Nephron progenitor cell (in vitro differentiated cells): ENCODE measurements at places on chromosomes 5 and 9.

DNA sequence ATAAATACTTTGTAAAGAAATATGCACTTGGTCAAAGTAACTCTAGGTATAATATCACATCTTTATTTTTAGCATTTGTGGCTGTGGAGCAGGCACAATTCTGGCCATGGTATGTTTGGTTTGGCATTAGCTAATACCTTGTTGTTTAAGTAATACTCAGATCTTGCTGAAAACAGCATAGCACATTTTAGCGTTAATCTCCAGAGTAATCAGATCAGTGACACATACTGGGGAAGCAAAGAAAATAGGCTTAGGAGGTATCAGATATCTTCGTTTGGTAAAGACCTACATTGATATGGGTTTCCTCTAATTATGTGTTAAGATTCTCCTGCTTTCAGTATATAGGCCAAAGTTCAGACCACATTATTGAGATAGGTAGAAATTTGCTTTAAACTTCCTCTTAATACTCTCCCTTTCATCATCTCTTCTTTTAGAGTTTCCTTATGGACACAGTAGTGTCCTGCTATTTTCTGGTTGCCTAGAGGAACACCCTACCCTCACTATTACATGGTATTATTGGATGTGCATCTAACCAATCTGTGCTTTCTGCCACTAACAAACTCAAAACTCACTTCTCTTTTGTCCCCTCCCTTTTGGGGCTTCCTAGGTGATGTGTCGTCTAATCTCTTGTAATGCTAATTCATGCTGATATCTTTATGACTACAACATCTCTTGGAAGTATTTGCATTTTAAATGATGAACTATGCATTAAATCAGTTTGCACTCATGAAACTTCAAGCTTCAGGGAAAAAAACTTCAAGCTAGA, 437.3 kb upstream of the ADAMTSL1 start:
- no peak for DNase-seq
- peaks cover 2% of the 10 kb centered on the region for H3K27me3 ChIP-seq
- H3K4me1 ChIP-seq: no peaks in the 10 kb centered on the region

DNA sequence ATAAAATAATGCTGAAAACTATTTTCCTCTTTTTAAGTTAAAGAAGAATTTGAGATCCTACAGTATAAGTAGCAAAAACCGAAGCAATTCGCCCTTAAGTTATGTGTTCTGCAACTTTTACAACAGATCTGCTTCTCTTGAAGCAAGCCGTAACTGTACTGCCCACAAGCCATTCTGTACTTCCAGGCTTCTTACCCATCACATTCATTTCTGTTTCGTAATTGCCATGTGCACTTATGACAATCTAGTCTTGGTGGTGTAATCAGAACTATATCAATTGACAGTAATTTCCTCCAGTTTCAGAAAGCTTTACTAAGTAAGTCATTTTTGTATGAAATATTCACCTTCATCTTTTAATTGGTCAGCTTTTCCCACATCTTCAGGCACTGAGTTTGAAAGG, 13.8 kb downstream of the SGTB start:
- H3K27ac ChIP-seq: no peak overlapping the region
- H3K36me3 ChIP-seq: peaks cover 25% of the 10 kb centered on the region
- H3K27me3 ChIP-seq: no peaks in the 10 kb centered on the region
- H3K4me1 ChIP-seq: no peaks in the 10 kb centered on the region
- H3K4me3 ChIP-seq: no peak overlapping the region

GRCh38 chr5:170464280-170465127, 39.3 kb upstream of the KCNIP1 start:
- H3K27me3 ChIP-seq: no peaks in the 10 kb centered on the region
- no peaks in the 10 kb centered on the region for H3K36me3 ChIP-seq
- no peaks in the 10 kb centered on the region for H3K4me1 ChIP-seq
- no peak for DNase-seq

GRCh38 chr5:150516011-150516410, 8.1 kb downstream of the NDST1 start:
- peaks cover 11% of the 10 kb centered on the region for H3K36me3 ChIP-seq
- no peaks in the 10 kb centered on the region for H3K27me3 ChIP-seq
- peak overlapping the region; percentile 35 for H3K27ac ChIP-seq
- H3K4me3 ChIP-seq: no peak overlapping the region
- peaks cover 65% of the 10 kb centered on the region for H3K4me1 ChIP-seq
- no peak for DNase-seq

DNA sequence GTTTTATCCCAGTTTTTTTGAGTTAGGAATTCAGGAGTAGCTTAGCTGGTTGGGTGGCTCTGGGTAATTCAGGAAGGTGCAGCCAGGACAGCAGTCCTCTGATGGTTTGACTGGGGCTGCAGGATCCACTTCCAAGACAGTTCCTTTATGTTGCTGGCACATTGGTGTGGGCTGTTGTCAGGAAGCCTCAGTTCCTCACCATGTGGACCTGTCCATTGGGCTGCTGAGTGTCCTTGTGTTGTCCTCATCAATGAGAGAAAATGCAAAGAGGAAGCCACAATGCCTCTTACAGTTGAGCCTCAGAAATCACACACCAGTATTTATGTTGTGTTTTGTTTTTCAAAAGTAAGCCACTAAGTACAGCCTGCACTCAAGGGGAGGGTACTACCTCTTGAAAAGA, 140.9 kb downstream of the MAST4 start:
- no peak overlapping the region for H3K4me3 ChIP-seq
- H3K27ac ChIP-seq: no peak overlapping the region
- H3K4me1 ChIP-seq: peaks cover 8% of the 10 kb centered on the region
- peaks cover 5% of the 10 kb centered on the region for H3K27me3 ChIP-seq

DNA sequence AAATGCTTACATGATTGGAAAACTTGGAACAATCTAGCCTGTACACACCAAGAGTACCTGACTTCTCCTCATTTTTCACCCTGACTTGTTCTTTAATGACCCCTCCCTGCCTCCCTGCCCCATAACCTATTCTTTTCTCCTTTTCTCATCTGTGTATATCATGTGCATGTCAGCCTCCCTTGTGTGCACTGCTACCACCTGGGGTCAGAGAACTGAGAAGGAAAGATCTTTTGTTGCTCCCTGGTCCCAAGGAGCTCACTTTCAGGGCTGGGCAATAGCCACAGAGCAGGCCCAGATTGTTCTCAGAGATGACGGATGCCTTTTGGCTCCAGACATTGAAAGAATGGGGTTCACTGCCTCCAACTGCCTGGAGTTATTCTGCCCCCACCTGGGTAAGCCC, 5.1 kb downstream of the MAP1B start:
- H3K4me1 ChIP-seq: peaks cover 59% of the 10 kb centered on the region
- peak overlapping the region; percentile 18 for H3K27ac ChIP-seq
- peaks cover 35% of the 10 kb centered on the region for H3K36me3 ChIP-seq
- peaks cover 4% of the 10 kb centered on the region for H3K27me3 ChIP-seq

GRCh38 chr5:179165421-179166170, 105.4 kb downstream of the ZNF354C start:
- no peaks in the 10 kb centered on the region for H3K4me1 ChIP-seq
- DNase-seq: no peak
- no peak overlapping the region for H3K4me3 ChIP-seq
- no peak overlapping the region for H3K27ac ChIP-seq

- H3K27me3 ChIP-seq: no peaks in the 10 kb centered on the region
- H3K36me3 ChIP-seq: no peaks in the 10 kb centered on the region
- H3K4me1 ChIP-seq: peaks cover 5% of the 10 kb centered on the region
- no peak overlapping the region for H3K4me3 ChIP-seq
Observed at GRCh38 chr5:37580106-37580505, 201.0 kb downstream of the WDR70 start.

- H3K27me3 ChIP-seq: peaks cover 5% of the 10 kb centered on the region
- no peaks in the 10 kb centered on the region for H3K36me3 ChIP-seq
- no peak overlapping the region for H3K27ac ChIP-seq
Observed at GRCh38 chr9:70557661-70558369, 143.4 kb upstream of the KLF9 start.

DNA sequence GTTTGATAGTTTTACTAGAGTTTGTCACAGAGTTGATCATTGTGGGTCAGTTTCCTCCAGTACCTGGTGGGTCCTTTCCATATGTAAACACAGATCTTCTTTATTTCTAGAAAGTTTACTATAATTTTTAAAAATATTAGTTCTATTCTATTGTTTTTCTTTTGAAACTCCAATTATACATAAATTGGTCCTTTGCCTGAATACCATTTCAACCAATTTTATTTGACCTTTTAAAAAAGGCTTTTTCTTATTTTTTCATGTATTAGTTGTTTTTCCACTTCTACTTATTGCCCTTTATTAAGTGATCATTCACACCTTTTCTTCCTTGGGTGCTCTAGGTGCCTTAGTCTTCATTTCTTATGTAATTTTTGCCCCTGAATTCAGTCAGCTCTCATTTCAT, 33.0 kb upstream of the MUSK start:
- no peaks in the 10 kb centered on the region for H3K27me3 ChIP-seq
- DNase-seq: no peak
- peaks cover 10% of the 10 kb centered on the region for H3K36me3 ChIP-seq
- no peak overlapping the region for H3K4me3 ChIP-seq

GRCh38 chr5:175381130-175381529, 62.9 kb downstream of the DRD1 start:
- peaks cover 71% of the 10 kb centered on the region for H3K27me3 ChIP-seq
- H3K36me3 ChIP-seq: no peaks in the 10 kb centered on the region
- no peak for DNase-seq
- no peak overlapping the region for H3K27ac ChIP-seq

- no peak overlapping the region for H3K4me3 ChIP-seq
- no peak for DNase-seq
- no peaks in the 10 kb centered on the region for H3K4me1 ChIP-seq
- H3K27me3 ChIP-seq: peaks cover 16% of the 10 kb centered on the region
Observed at GRCh38 chr5:136210259-136210658, 17.3 kb upstream of the SMIM32 start.

DNA sequence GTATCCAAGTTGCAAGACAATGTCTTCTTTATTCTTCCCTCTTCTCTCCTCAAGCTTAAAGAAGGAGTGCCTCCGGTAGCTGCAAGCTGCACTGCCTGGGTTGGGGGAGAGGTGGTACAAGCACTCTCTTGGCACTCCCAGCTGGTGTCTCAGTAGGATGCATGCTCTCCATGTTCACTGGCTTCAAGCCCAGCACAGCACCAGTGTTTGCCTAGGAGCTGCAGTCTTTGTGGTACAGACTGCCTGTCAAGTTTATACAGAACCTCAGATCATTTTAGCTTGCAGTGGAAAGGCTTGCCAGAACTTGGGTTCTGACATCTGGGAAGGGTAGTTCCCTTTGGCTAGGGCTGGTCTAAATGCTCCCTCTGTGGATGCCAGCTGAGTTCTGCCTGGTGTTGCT, 505.6 kb downstream of the MAN2A1 start:
- H3K27me3 ChIP-seq: peaks cover 6% of the 10 kb centered on the region
- H3K36me3 ChIP-seq: no peaks in the 10 kb centered on the region
- H3K4me3 ChIP-seq: no peak overlapping the region
- H3K27ac ChIP-seq: no peak overlapping the region
- no peaks in the 10 kb centered on the region for H3K4me1 ChIP-seq

DNA sequence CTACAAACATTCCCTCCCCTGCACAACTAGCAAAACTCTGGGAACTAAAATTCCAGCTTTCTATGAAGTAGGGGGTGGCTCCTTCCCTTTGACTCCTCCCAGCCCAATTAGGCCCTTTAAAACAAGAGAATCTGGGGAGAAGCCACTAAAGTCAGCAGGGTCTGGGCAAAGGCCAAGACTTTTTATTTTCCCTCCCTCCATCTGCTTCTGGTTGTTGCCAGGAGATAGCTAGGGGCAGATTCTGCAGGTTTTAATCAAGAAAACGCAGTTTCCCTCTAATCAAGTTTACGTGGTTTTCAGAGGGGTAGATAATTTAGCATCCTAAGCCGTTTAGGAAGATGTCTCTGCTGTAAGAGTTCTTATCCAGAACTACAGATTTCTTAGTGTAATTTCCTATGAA, 114.5 kb upstream of the CDH6 start:
- H3K36me3 ChIP-seq: peaks cover 15% of the 10 kb centered on the region
- no peaks in the 10 kb centered on the region for H3K27me3 ChIP-seq
- peak overlapping the region; percentile 50 for H3K27ac ChIP-seq
- no peak overlapping the region for H3K4me3 ChIP-seq
- DNase-seq: no peak
- H3K4me1 ChIP-seq: peaks cover 15% of the 10 kb centered on the region

DNA sequence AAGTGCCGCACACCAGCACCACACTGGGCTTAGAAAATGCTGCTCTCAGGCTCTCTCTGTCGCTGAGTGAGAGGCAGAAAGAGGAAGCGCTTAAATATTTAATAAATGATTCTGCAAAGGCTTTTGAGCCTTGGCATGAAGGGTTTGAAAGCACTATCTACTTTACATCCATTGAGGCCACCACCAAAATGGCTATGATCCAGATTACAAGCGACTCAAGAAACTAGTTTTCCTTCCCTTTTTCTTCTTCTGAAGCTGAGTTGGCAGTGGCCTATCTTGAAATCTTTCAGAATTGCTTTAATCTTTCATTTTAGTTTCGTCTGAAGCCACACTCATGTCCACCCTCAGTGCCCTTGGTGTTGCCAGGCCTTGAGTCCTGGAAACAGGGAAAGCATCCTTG, 59.5 kb downstream of the EBF1 start:
- H3K27me3 ChIP-seq: peaks cover 9% of the 10 kb centered on the region
- DNase-seq: no peak
- H3K4me3 ChIP-seq: no peak overlapping the region

GRCh38 chr5:53482717-53483638, 2.5 kb downstream of the FST start:
- peaks cover 63% of the 10 kb centered on the region for H3K4me1 ChIP-seq
- no peaks in the 10 kb centered on the region for H3K27me3 ChIP-seq
- DNase-seq: peak; percentile 65
- peaks cover 25% of the 10 kb centered on the region for H3K36me3 ChIP-seq

DNA sequence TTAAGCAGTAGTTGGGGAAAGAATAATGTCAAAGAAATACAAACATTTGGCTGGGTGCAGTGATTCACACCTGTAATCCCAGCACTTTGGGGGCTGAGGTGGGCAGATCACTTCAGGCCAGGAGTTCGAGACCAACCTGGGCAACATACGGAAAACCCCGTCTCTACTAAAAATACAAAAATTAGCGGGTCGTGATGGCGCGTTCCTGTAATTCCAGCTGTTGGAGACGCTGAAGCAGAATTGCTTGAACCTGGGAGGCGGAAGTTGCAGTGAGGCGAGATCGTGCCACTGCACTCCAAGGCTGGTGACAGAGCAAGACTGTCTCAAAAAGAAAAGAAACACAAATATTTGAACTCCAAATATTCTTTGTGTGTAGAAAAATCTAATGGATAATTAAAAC, 4.7 kb downstream of the MATR3 start:
- DNase-seq: no peak
- peaks cover 2% of the 10 kb centered on the region for H3K27me3 ChIP-seq
- H3K36me3 ChIP-seq: peaks cover 55% of the 10 kb centered on the region
